Right kidney (tissue), 9 donors: ENCODE measurements at places on chromosomes 11 and 22.
A peak's percentile ranks its signal among the peaks of the same experiment; 100 is the strongest.

GRCh38 chr22:38115423-38116205, 5.1 kb upstream of the BAIAP2L2 start:
- no peak for DNase-seq

DNA sequence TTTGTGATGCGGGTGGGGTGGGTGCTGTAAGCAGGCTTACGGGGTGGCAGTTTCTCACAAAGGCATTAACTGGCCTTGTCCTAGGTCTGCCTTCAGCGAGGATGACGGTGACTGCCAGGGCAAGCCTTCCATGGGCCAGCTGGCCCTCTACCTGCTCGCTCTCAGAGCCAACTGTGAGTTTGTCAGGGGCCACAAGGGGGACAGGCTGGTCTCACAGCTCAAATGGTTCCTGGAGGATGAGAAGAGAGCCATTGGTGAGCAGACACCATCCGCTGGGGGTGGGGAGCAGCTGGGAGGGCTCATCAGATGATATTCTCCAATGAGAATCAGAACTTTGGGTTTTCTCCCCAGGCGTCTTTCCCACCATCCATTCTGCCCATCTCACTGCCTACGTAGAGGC, 5.8 kb downstream of the TCN2 start:
- no peak for DNase-seq

DNA sequence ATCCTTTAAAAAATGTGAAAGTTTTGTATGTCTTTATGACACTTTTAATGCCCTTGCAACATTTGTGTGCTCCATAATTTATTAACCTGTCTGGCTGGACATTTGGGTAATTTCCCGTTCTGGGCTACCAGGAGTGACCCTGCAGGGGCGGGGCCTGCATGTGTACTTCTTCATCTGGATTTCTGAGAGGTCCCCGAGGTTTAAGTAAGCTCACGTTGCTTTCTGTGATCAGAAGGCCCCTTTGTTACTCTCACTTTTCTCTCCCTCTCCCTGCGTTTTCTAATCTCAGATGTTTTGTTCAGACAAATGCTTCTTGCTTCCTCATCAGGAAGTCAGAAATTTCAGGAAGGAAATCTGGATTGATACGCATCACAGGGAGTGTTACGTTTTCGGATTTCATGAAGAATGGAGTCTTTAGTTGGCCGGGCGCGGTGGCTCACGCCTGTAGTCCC, 78.9 kb upstream of the CRYBB3 start:
- DNase-seq, result no peak

- DNase-seq, result no peak
These were observed 90.1 kb downstream of the ETS1 start for GRCh38 chr11:128497061-128497775.

DNA sequence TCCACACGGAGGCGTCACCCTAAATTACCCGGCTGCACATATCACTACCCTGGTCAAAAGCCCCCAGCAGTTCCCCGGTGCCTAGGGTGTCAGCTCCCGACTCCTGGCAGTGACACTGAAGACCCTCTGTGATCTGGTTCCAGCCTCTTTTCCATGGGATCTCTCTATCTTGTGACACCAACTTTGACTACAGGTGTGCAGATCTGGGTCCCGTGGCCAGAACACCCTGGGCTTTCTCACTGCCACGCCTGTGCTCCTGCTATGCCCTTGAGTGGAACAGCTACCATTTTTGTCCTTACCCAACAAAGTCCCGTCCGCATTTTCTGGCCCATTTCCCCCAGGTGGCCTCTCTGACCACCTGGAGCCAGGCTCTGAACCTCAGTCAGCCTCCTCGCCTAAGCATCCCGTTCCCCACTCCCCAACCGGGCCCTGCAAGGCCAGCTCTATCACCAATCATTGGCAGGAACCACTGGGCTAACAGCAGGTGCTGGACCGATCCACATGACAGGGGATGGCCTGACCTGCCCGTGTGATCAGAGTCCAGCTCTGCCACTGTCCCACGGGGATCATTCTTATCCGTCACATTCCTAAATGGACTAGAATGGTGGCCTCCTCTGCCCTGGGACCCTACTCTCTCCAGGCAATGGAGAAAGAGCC, 20.7 kb upstream of the CBX7 start:
- peak; percentile 15 for DNase-seq

- DNase-seq, result no peak
These were observed 33.7 kb downstream of the SHISAL1 start for GRCh38 chr22:44279069-44279360.

- no peak for DNase-seq
These were observed 73.8 kb upstream of the RTL6 start for GRCh38 chr22:44571566-44572413.

- DNase-seq, result no peak
These were observed 46.9 kb downstream of the GAS2 start for GRCh38 chr11:22713336-22713735.

GRCh38 chr11:46846510-46846830, 390 bp upstream of the CKAP5 start:
- DNase-seq, result no peak

- DNase-seq, result no peak
These were observed 12.9 kb upstream of the SH3BP1 start for GRCh38 chr22:37626556-37627075.

- no peak for DNase-seq
These were observed 155.7 kb downstream of the CNTN5 start for GRCh38 chr11:99176430-99176829.

- peak; percentile 75 for DNase-seq
These were observed 1.7 kb downstream of the CAPRIN1 start for GRCh38 chr11:34053161-34053686.

- no peak for DNase-seq
These were observed 130.4 kb downstream of the C11orf87 start for GRCh38 chr11:109552376-109552775.

GRCh38 chr11:110158317-110159200, 65.4 kb downstream of the ZC3H12C start:
- DNase-seq, result no peak

DNA sequence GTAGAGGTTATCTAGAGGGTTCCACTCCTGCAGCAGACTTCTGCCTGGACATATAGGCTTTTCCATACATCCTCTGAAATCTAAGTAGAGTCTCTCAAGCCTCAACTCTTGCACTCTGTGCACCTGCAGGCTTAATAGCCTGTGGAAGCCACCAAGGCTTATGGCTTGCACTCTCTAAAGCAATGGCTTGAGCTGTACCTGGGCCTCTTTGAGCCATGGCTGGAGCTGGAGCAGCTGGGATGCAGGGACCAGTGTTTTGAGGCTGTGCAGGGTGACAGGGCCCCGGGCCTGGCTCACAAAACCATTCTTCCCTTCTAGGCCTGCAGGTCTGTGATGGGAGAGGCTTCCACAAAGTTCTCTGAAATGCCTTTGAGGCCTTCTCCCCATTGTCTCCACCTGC, 2.9 kb upstream of the NXPE4 start:
- no peak for DNase-seq

DNA sequence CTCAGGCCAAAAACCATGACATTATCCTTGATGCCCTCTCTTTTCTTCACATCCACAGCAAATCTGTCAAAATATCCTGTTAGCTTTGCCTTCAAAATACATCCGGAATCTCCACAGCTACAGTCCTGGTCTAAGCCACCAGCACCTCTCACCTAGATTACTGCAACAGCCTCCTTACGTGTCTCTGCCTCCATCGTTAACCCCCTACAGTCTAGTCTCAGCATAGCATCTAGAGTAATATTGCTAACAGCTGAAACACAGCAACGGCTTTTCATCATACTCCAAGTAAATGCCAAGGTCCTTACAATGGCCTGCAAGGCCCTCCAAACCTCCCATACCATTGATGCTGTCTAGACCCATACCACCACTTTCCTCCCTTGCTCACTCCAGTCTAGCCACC, 4.4 kb downstream of the TSG101 start:
- no peak for DNase-seq

DNA sequence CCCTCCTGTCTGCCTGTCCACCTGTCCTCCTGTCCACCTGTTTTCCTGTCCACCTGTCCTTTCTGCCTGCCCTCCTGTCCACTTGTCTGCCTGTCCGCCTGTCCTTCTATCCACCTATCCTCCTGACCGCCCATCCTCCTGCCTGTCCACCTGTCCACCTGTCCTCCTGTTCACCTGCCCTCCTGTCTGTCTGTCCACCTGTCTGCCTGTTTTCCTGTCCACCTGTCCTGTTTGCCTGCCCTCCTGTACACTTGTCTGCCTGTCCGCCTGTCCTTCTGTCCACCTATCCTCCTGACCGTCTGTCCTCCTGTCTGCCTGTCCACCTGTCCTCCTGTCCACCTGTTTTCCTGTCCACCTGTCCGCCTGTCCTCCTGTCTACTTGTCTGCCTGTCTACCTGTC, 682.8 kb downstream of the TBC1D22A start:
- DNase-seq, result no peak
